Colonic mucosa (tissue), 4 donors: ENCODE measurements at places on chromosomes 7 and 10. TPM values are rescaled to one million over a fixed set of nuclear protein-coding genes. Genes with fewer than 3 reads are reported as not detected.

PLPP4 gene
- not detected for total RNA-seq

DNA2 gene
- 16.4 TPM for total RNA-seq

CAMK2B gene
- total RNA-seq = 0.42 TPM

GJD4 gene
- not detected for total RNA-seq

GPR22 gene
- not detected for total RNA-seq

ZNF92 gene
- total RNA-seq = 8.4 TPM

SH2B2 gene
- 3.1 TPM for total RNA-seq

PRR15 gene
- 129 TPM for total RNA-seq

ZNF479 gene
- not detected for total RNA-seq

GRCh38 chr10:3391657-3392056 lies 219.1 kb upstream of the PITRM1 start:
- no peak for DNase-seq
- H3K36me3 ChIP-seq = no peaks in the 10 kb centered on the region
- H3K27me3 ChIP-seq = no peaks in the 10 kb centered on the region
- no peak overlapping the region for H3K4me3 ChIP-seq

GRCh38 chr7:50497068-50497642 lies 47.0 kb upstream of the FIGNL1 start:
- H3K4me1 ChIP-seq = no peaks in the 10 kb centered on the region
- no peaks in the 10 kb centered on the region for H3K36me3 ChIP-seq
- no peak overlapping the region for H3K4me3 ChIP-seq

DNA sequence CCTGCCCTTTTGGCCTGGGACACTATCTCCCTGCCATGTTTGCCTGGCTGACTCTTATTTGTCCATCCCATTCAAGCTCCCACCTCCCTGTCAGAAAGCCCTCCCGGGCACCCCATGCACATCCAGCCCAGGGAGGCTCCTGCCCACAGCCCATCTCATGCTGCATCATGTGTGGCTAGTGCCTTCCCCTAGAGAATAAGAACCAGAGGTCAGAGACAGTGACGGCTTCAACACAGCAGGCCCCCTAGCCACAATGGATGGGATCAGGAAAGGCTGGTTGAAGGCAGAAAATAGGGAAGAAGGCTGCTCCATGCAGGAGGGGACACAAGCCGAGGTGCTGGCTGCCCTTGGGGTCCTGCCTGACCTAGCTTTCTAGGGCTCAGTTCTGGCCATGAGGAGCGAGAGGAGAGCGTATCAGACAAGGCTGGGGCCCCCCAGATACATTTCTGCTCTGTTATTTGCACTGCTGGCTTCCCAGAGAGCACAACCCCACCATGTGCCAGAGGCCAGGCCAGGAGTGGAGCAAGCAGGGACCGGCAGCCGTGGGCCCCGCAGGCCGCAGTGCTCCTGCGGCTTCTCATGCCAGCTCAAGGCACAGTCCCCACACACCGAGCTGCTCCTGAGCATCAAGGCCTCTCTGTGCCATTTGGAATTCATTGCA lies 161.1 kb upstream of the ZMIZ1 start:
- H3K4me3 ChIP-seq = no peak overlapping the region
- no peaks in the 10 kb centered on the region for H3K4me1 ChIP-seq
- no peak for DNase-seq
- no peaks in the 10 kb centered on the region for H3K36me3 ChIP-seq

DNA sequence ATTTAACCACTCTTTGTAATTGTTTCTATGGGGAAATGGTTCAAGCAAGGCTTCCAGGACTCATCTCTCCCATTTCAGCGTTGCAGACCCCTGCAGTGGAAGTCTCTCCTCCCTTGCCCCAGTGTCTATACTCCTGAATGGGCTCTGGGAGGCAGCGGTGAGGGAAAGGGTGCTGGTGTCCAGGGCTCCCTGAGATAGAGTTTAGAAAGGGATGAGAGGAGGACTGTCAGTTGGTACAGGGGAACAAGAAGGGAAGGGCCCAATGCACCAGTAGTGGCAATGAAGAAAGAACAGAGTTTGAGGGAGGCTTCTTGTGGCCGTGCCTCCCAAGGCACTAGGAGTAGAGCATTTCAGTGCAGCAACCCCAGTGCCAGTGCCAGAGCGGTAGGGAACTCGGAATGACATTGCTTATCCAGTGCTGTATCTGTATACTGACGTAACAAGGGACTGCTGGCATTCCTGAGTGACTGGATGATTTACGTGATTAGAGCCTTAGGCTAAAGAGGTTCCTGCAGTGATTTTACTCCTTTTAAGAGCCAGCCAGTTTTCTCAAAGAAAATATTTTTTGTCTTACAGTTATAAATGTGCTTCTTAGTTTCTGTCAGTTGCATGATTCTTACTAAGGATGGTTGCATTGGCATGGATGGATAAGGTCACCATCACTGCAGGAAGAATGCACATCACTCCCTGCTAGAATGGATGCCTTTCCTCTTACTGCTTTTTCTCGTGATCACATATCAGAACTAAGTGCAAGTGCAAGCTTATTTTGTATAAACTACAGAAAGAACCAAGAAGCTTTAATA lies 28.0 kb downstream of the PRPF18 start:
- H3K4me1 ChIP-seq = no peaks in the 10 kb centered on the region
- H3K4me3 ChIP-seq = no peak overlapping the region
- H3K27me3 ChIP-seq = no peaks in the 10 kb centered on the region
- H3K36me3 ChIP-seq = no peaks in the 10 kb centered on the region

- H3K4me3 ChIP-seq = no peak overlapping the region
- DNase-seq = no peak
- H3K27ac ChIP-seq = no peak overlapping the region
- H3K36me3 ChIP-seq = no peaks in the 10 kb centered on the region
- no peaks in the 10 kb centered on the region for H3K27me3 ChIP-seq
Measured at GRCh38 chr7:100191775-100192174, 14.1 kb downstream of the STAG3 start.

GRCh38 chr7:128162666-128163065 lies 78.4 kb upstream of the LEP start:
- H3K4me1 ChIP-seq = peaks cover 5% of the 10 kb centered on the region
- no peak for DNase-seq
- no peak overlapping the region for H3K4me3 ChIP-seq
- H3K27me3 ChIP-seq = peaks cover 31% of the 10 kb centered on the region

- peaks cover 3% of the 10 kb centered on the region for H3K27me3 ChIP-seq
- DNase-seq = no peak
- peaks cover 9% of the 10 kb centered on the region for H3K36me3 ChIP-seq
- no peak overlapping the region for H3K4me3 ChIP-seq
- no peak overlapping the region for H3K27ac ChIP-seq
Measured at GRCh38 chr10:100522945-100523344, 3.3 kb upstream of the SEC31B start.

- no peaks in the 10 kb centered on the region for H3K4me1 ChIP-seq
- no peaks in the 10 kb centered on the region for H3K27me3 ChIP-seq
- H3K27ac ChIP-seq = no peak overlapping the region
- H3K4me3 ChIP-seq = no peak overlapping the region
Measured at GRCh38 chr10:88459530-88459929, 123.6 kb downstream of the RNLS start.

DNA sequence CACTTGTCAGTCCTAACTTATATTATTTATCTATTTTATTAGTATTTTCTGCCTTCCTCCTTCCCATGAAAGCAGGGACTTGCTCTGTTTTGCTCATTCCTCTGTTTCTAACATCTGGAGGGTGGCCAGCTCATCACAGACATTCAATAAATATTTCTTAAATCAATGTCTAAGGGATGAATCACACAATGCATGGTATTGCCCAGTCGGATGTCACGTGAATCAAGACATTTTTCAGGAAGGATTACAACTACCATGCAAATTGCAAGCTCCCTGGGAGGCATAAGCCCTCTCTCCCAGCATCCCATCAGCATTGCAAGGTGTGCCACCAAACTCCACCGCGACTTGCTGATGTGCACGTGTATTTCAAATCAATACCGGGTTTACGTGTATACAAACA lies 146.6 kb upstream of the RNF32 start:
- H3K4me3 ChIP-seq = no peak overlapping the region
- peak; percentile 6 for DNase-seq
- H3K36me3 ChIP-seq = no peaks in the 10 kb centered on the region
- no peak overlapping the region for H3K27ac ChIP-seq
- H3K27me3 ChIP-seq = no peaks in the 10 kb centered on the region
- no peaks in the 10 kb centered on the region for H3K4me1 ChIP-seq

GRCh38 chr10:123930340-123931001 lies 38.9 kb upstream of the CPXM2 start:
- no peak for DNase-seq
- no peaks in the 10 kb centered on the region for H3K4me1 ChIP-seq
- no peaks in the 10 kb centered on the region for H3K36me3 ChIP-seq
- H3K4me3 ChIP-seq = no peak overlapping the region
- H3K27ac ChIP-seq = no peak overlapping the region

GRCh38 chr7:111732923-111733322 lies 170.6 kb upstream of the IMMP2L start:
- H3K27ac ChIP-seq = no peak overlapping the region
- H3K27me3 ChIP-seq = no peaks in the 10 kb centered on the region
- no peak for DNase-seq
- no peak overlapping the region for H3K4me3 ChIP-seq

DNA sequence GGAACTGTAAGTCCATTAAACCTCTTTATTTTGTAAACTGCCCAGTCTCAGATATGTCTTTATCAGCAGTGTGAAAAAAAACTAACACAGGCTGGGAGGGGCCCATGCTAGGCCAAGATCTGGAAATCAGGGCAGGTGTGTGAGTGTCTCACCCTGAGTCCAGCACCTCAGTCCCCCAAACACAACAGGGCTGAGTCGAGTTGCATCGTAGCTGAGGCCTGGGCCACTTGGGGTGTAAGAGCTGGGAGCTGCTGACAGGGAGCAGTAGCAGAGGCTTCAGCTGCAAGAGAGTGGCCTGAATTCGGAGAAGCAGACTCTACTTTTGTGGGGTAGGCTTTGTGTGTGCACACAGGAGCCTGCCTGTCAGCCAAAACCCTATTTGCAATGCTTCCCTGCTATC lies 553.1 kb downstream of the PTPRN2 start:
- no peak overlapping the region for H3K4me3 ChIP-seq
- H3K4me1 ChIP-seq = no peaks in the 10 kb centered on the region
- H3K27ac ChIP-seq = no peak overlapping the region
- no peaks in the 10 kb centered on the region for H3K27me3 ChIP-seq

DNA sequence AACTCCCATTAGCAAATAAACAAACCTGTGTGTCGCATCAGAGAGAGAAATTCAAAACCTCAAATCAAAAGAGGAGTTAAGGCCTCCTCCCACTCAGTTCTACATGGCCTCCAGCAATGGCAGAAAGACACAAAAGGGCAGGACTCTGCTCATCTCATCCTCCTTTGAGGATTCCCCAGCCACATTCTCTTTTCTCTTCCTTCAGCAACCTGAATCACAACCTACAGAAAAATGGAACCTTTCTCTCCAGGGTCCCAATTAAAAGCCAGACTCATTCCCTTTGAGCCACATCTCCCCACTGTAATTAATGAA lies 7.9 kb downstream of the OSBPL3 start:
- no peaks in the 10 kb centered on the region for H3K36me3 ChIP-seq
- H3K27me3 ChIP-seq = no peaks in the 10 kb centered on the region
- no peaks in the 10 kb centered on the region for H3K4me1 ChIP-seq
- no peak for DNase-seq
- H3K27ac ChIP-seq = no peak overlapping the region

GRCh38 chr10:14707481-14707880 lies 67.2 kb downstream of the FAM107B start:
- H3K27me3 ChIP-seq = no peaks in the 10 kb centered on the region
- no peaks in the 10 kb centered on the region for H3K4me1 ChIP-seq
- H3K27ac ChIP-seq = no peak overlapping the region
- H3K36me3 ChIP-seq = no peaks in the 10 kb centered on the region

GRCh38 chr10:78533098-78533497 lies 499.4 kb downstream of the RPS24 start:
- no peak overlapping the region for H3K4me3 ChIP-seq
- H3K4me1 ChIP-seq = no peaks in the 10 kb centered on the region
- DNase-seq = no peak
- H3K27ac ChIP-seq = no peak overlapping the region

DNA sequence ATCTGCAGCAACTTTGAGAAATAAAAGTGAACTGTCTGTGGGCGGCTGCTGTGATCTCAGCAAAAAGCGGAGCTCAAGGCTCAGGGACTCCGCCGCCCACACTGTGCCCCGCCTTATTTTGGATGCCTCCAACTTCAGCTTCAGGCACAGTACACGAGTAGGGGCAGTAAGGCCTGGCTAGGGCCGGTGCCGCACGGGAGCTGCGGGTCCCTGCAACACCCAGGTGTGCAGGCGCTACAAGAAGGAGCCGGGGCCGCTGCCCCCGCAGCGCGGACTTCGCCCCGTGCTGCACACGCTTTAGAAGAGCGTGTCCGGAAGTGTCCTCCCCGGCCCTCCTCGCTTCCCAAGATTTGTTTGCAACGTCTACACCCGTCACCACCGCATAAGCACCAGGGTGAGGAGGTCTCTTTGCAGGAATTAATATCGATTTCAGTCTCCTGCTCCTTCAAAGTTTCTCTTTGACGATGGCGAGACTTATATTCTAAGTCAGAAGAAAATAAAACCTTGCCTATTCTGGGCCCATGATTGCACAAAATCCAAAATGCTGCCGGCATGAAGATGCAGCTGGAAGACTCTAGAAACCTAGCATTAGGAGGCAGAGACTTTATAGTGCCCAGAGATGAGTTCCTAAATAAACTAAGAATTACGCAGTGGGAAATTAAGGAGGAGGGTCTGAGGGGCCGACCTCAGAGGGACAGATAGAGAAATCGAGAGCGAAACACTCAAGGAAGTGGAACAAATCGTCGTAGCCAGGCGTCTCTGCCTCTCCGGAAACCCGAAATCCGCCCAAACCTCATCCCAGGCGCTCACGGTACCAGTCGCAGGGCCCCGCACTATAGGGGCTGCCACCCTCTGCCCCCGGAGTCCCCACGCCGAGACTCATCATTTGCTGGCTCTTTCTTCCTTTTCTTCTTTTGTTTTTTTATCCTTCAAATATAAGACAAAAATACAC lies 6.4 kb downstream of the VAX1 start:
- peak overlapping the region; percentile 7 for H3K4me3 ChIP-seq
- H3K4me1 ChIP-seq = no peaks in the 10 kb centered on the region
- H3K27me3 ChIP-seq = peaks cover 65% of the 10 kb centered on the region
- H3K27ac ChIP-seq = no peak overlapping the region

DNA sequence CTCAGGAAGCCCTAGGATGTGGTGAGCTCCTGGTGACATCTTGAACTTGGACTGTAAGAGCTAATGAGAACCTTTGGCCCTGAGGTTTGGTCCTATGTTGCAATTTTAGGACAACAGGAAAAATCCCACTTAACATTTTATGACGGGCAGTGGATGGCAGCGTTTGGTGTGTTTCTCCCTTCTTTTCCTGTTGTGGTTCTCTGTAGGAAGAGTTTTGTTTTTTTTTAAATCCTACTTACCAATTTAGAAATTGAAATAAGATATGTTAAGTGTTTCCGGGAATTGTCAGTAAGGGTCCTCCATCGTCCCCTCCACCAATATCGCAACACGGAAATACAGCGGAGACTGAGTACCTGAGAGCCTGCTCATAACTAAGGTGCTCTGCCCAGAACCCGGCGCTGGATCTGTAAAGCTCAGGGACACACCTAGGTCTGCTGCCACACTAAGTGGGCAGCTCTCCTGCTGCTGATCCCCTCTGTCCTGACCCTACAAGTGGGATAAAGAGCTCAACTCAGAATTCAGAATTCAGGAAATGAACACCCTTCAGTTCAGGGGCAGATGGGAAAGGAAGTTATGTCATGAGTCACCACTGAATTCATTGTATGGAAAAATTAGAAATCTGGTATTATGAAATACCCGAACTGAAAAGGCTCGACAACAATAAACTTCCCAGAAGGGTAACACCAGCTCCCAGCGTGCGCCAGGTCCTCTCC lies 9.1 kb upstream of the PROSER2 start:
- no peak for DNase-seq
- H3K4me1 ChIP-seq = no peaks in the 10 kb centered on the region
- H3K4me3 ChIP-seq = no peak overlapping the region
- no peaks in the 10 kb centered on the region for H3K27me3 ChIP-seq
- no peak overlapping the region for H3K27ac ChIP-seq
